ENCODE measurements at places on chromosomes 12 and 14.

DNA sequence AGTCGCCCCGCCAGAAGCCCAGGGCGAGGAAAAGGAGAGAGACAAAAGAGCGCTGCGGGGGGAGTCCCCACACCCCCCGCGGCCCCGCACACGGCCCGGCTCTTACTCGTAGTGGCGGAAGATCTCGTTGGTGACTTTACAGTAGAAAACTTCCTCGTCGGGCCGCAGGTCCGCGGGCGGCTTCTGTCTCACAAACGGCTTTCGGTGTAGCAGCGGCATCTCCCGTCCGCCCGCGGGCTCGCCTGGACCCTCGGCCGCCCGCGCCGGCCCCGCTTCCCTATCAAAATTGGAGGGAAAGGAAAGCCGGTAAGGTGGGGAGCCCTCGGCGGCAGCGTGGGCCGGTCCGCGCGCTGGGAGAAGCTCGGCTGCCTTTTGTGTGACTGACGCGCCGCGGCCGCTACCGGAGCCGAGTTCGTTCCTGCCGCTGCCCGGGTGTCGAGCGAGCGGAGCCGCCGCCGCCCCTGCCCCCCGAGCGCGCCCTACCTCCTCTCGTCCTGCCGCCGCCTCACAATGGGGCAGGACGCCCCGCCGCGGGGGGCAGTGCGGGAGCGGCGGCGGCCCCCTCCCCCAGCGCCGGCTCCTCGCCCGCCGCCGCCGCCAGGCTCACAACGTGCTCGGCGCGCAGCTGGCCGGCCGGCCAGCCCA, 652 bp downstream of the BAZ1A start:
- peak; percentile 68 for DNase-seq

DNA sequence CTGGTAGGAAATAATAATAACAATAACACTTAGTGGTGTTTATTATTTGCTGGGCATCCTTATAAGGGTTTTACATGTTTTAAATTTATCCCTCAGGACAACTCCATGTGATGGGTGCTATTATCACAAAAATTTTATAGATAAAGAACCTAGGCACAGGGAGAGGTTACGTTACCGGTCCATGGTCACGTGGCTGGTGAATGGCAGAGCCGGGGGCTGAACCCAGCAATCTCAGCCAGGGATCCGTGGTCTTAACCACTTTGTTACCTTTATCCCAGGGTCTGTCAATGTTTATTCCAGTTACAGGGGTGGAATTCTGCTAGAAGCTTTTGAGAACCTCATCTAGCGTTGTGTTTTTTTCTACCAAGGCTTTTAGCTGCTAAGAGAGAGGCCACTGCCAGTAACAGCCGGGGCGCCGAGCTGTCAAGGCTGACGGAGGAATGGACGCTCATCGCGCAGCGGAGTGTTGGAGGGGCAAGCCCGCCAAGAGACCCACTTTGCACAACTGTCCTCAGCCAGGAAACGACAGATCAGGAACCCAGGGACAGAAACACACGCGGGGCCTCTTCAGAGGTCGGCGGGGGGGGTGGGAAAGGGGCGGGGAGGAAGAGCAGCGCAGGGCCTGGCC, 418 bp downstream of the AMN1 start:
- peak; percentile 53 for DNase-seq

DNA sequence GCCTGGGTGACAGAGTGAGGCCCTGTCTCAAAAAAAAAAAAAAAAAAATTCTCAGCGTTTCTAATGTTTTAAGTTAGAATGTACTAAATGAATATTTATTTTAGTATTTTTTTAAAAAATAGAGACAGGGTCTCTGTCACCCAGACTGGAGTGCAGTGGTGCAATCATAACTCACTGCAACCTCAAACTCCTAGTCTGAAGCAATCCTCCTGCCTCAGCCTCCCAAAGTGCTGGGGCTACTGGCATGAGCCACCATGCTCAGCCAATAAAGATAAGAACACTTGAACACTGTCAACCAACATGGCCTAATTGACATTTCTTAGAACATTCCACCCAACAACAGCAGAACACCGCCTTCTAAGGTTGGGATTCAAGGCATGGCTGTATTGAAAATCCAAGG, 5.1 kb upstream of the DYNC1H1 start:
- no peak for DNase-seq

GRCh38 chr14:85390236-85390635, 139.7 kb upstream of the FLRT2 start:
- no peak for DNase-seq

All from activated naive CD4-positive, alpha-beta T cell treated with anti-CD3 and anti-CD28 coated beads for 36 hours (primary cell).